ENCODE measurements at places on chromosomes 13 and 19.

- DNase-seq = no peak
Observed at GRCh38 chr13:75656425-75656989, 20.4 kb downstream of the LMO7 start.

DNA sequence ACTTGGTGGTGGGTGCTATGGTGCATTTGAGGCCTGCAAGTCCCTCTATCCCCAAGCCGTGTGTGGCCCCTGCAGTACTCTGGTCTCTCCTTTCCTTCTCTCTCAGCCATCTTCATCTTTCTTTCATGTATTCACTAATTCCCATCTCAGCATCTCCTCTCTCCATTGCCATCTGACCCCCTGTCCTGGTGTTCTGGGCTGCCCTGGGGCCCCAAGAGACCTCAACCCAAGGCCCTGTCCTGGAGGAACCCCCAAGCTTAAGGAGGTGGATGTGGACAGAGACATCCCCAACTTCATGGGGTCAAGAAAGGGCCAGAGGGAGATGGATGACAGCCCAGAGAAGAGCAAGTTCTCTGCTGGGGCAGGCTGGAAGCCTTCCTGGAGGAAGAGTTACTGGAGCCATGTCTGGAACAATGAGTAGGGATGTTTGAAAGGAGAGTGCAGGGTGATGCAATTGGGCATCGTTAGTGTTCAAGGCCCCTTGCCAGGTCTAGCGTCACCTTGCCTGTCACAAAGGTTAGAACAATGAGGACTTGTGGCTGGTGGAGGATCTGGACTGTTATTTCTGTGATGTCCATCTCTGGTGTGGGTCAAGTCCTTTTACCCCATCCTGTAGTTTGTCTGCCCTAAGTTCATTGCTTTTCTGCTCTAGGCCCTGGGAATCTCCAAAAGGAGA is 3.5 kb downstream of the CYP4F3 start:
- no peak for DNase-seq

GRCh38 chr19:15091918-15092753 is 10.1 kb downstream of the OR1I1 start:
- peak; percentile 43 for DNase-seq

GRCh38 chr13:36031490-36031889 is 99.7 kb downstream of the DCLK1 start:
- DNase-seq = no peak

DNA sequence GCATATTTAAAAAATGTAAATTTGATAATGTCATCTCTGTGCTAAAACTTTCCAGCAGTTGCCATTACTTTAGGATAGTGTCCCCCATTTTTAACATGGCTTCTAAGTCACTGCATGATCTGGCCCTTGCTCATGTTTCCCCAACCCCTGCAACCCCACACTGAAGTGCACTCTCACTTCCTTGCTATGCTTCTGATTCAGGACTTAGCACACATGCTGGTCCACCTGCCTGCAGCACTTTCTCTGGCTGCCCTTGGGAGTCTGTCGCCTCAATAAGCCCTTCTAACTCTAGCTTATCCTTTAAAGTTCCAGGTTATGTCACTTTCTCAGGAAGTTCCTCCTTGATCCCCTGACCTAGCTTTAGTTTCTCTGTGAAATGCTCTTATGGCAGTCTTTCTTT is 241.0 kb downstream of the POSTN start:
- no peak for DNase-seq

GRCh38 chr19:42466521-42467182 is 23.9 kb upstream of the CXCL17 start:
- DNase-seq = no peak

DNA sequence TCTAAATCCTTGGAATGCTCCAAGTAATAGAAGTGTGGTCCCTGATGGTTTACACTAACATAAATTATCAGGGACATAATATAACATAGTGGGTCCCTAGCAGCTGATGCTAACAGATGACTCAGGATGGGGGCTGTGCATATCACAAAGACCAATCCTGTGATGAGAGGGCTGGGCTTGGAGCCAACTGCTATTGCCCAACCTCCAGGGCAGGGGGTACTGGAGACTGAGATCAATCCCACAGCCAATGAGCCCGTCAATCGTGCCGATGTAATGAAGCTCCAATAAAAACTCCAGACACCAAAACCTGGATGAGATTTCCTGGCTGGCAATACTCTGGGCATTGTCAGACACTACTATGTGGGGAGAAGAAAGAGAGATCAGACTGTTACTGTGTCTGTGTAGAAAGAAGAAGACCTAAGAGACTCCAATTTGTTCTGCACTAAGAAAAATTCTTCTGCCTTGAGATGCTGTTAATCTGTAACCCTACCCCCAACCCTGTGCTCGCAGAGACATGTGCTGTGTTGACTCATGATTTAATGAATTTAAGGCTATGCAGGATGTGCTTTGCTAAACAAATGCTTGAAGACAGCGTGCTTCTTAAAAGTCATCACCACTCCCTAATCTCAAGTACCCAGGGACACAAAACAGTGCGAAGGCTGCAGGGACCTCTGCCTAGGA is 33.4 kb downstream of the ABCC4 start:
- DNase-seq = no peak

DNA sequence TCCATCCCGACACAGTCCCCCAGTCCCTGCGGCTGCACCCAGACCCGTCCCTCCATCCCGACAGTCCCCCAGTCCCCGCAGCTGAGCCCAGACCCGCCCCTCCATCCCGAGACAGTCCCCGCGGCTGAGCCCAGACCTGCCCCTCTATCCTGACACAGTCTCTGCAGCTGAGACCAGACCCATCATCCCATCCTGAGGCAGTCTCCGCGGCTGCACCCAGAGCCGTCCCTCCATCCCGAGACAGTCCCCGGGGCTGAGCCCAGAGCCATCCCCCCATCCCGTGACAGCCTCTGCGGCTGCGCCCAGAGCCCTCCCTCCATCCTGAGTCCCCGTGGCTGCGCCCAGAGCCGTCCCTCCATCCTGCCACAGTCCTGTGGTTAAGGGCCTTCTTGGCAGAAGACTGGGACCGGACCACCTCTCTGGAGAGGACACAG is 28.8 kb upstream of the TMEM255B start:
- no peak for DNase-seq

- no peak for DNase-seq
Observed at GRCh38 chr13:114017966-114018365, 44.1 kb upstream of the C13orf46 start.

DNA sequence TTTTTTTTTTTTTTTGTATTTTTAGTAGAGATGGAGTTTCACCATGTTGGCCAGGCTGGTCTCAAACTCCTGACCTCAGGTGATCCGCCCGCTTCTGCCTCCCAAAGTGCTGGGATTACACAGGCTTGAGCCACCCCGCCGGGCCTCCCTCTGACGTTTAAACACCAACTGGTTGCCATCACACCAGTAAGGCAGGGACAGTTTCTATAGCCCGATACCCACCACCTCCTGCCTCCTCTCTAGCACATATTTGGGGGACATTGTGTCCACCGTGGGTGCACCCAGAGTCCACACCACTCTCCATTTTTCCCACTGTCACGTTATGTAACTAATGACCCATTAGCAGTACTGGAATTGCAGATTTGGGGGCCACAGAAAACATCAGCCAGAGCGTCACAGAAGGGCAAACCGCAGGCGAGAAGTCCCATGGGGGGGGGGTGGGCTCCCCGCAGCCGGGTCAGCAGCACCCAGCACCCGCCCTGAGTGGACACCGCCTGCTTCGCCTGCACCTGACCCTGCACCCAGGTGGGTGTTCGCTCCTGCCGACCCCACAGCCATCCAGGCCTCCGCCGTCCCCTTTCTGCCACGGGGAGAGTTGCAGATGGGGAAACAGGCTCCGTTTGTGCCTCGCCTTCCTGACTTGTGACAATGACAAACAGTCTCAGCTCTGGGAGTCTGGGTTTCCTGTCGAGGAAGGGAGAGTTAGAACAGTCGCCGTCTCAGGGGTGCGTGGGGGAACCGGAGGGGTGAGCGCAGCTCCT is 3.6 kb downstream of the ONECUT3 start:
- DNase-seq = no peak

- DNase-seq = no peak
Observed at GRCh38 chr19:40596608-40597328, 4.4 kb upstream of the LTBP4 start.

DNA sequence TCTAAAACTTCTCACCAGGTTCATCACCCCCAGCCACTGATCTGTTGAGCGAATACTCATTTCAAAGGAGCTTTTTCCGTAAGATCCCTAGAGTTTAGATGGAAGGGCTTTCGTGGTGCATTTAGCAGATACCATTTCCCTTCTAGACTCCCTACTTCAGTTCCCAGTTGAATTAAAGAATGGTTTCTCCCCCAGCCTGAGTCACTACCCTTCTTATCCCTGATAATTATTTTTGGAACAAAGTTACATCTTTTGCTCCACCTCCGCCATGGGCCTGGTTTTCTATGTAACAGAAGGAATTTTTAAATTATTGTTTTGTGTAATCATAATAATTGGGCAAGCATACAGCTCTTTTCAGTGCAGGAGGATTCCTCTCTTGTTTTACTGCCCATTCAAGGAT is 22.0 kb downstream of the USPL1 start:
- no peak for DNase-seq

DNA sequence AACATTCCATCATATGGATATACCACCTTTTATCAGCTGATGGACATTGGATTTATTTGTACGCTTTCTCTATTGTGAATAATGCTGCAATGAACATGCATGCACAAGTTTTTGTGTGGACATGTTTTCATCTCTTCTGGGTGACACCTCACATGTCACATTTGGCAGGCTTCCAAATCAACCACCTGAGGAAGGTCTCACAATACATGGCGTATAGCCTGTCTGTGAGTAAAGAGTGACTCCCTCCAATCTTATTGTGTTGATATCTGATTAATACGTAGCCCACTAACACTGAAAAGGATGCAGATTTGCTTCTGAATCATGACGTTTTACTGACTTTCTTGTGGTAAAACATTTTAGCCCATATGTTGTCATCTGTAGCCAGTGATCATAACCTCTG is 61.1 kb downstream of the SLC15A1 start:
- no peak for DNase-seq

DNA sequence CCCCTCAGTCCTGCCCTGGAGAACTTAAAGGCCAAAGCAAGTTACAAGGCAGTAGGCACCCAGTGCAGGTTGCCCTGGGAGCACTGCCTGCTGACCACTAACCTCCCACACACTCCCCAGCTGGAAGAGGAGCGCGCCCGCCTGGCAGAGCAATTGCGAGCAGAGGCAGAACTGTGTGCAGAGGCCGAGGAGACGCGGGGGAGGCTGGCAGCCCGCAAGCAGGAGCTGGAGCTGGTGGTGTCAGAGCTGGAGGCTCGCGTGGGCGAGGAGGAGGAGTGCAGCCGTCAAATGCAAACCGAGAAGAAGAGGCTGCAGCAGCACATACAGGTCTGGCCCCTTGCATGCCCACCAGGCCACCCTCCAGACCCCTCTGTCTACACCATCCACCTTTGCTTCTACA is 61.1 kb downstream of the KCNC3 start:
- DNase-seq = no peak

DNA sequence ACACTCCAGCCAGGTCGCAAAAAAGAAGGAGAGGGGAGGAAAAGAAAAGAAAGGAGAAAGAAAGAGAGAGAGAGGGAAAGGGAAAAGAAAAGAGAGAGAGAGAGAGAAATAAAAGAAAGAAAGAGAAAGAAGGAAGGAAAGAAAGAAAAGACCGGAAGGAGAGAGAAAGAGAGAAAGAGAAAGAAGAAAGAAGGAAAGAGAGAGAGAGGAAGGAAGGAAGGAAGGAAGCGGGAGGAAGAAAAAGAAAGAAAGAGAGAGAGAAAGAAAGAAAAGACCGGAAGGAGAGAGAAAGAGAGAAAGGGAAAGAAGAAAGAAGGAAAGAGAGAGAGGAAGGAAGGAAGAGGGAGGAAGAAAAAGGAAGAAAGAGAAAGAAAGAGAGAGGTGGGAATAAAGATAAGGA is 320.8 kb downstream of the SHISA2 start:
- DNase-seq = no peak

- no peak for DNase-seq
Observed at GRCh38 chr13:85099245-85099644, 700.0 kb downstream of the SLITRK6 start.

DNA sequence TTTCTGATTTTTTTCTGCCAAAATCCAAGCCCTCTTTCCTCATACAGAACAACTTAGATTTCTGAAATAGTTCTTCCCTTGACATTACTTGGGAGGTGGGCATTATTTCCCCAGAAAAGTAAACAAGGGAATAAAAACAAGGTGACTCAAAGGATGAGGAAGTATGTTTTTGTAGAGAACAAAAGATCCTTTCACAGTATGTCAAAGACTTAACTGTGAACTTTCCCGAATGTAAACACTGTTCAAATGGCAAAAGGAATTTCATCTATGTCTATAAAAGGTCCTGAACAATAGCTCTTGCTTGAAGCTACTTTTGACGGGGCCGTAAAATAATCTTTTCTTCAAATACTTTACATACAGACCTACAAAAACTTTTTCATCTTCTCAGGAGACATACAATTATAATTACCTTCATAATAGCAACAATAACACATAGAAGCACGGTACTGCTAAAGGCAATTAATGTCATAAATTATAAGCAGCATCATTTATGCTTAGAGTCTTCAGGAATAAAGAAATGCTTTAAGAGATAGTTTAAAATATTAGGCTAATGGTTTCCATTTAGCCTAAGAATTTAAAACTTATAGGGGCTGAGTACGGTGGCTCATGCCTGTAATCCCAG is 191.1 kb downstream of the RGCC start:
- DNase-seq = no peak

DNA sequence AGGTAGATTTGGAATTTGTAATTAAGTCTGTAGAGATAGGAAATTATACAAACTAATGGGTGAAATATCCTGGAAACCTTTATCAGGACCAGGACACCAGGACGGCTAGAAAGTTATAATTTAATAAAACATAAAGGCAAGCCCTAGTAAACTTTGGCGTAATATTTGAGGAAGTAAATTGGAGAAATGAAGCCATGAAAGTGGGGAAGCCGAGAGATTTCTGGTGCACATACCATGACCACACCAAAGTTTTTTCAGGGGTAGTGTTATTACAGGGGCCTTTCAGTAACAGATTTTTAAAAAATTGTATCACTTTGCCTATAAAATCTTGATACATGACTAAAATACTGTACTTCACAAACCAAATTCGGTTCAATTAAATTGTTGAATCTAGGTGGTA is 54.7 kb upstream of the URAD start:
- DNase-seq = no peak

DNA sequence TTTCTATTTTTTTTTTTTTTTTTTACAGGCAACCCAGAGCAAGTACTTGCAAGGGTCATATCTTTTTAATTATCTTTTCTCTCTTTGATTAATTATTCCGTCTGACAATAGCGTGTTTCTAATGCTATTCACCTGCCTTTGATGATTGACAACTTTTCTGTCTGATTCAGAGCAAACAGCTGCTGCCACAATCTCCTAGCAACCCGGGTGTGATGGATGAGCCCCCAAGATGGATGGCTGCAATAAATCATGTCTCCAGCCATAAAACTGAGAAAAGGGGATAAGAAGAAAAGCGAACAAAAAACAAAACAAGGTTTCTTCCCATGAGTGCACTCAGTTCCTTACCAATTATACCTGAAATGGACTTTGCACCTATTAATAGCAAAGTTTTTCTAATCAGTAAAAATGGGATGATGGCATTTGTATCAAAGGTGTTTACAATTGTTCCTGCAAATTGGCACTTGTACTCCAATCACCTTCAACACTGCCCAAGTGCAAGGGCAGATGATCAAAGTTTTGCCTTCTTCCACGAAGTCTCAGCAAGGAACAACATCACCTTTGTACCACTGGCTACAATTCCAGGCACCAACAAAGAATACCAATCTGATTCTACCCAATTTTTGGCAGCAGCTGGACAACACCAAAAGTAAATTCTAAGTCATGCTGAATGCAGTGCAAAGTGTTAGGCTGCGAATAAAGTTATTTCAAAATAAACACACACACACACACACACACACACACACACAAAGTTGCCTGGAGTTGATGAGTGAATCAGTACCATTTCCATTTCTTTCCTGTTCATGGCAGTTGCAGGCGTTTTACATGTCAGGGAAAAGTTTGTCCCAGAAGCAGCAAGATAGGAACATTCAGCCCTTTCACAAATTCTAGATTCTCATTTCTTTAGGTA is 12.0 kb downstream of the TSHZ3 start:
- DNase-seq = no peak
